Progenitor cell of endocrine pancreas (in vitro differentiated cells): ENCODE measurements at places on chromosomes 5 and 9.

GRCh38 chr9:89622933-89623861 is 18.4 kb downstream of the GADD45G start:
- DNase-seq: no peak

DNA sequence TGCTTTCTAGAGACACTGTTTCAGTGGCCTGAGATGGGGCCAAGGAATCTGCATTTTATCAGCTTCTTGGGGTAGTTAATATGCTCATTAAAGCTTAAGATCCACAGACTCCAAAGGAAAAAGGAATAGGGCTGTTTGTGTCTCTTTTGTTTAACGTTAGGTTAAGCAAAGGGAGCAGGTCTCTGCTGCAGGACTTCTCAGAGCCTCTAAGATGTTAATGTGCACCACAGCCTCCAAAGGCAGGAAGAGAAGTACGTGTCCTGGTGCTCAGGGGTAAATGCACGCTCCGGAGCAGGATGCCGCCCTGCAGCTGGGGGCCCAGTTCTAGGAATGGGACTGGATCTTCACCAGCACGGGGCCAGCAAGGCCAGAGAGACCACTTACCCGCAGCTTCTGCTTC is 19.6 kb downstream of the SPARC start:
- no peak for DNase-seq

DNA sequence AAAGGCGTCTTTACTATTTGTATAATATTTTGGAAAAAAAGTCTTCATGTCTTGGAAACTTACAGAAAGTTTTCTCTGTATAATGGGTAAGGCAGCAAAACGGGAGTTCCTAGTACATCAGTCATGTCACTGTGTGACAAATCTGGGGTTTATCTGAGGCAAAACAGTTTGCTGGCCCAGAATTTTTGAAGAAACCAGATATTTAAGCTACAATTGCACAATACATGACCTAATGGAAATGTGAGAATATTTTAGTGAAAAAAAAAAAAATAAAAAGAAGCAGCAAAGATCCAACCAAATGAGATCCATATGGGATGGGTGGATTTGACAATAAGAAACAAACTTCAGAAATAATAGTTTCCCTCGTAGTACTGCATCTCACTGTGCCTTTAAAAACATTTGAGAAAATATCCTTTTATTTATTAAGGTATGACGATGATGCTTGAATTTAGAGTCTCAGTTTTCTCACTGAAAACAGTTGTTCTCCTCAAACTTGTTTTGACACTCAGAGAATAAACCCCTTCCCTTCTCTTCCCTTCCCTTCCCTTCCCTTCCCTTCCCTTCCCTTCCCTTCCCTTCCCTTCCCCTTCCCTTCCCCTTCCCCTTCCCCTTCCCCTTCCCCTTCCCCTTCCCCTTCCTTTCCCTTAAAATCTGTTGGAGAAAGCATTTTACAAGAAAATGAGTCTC is 180.5 kb upstream of the TUT7 start:
- no peak for DNase-seq

DNA sequence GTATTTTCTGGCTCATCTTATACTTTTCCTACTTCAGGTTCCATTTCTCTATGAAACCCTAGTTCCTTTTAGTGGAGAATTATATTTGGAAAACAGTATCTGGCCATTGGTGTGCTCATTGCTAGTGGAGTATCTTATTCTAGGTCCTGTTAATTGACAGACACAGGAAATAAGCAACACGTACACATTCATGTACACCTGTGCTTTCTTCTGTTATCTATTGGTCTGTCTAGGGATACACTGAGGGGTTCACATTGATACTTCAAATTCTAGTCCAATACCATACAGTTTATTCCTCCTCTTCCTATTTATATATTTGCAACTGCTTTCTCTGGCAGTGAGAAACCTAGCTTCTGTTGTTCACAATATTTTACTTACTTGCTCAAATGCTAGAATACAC is 110.2 kb downstream of the FER start:
- DNase-seq: no peak

GRCh38 chr5:159498630-159499029 is 168.3 kb upstream of the IL12B start:
- DNase-seq: no peak

GRCh38 chr5:15948190-15948589 is 231.4 kb downstream of the MARCHF11 start:
- DNase-seq: no peak

GRCh38 chr5:159911349-159911748 is 4.9 kb upstream of the ADRA1B start:
- DNase-seq: no peak

DNA sequence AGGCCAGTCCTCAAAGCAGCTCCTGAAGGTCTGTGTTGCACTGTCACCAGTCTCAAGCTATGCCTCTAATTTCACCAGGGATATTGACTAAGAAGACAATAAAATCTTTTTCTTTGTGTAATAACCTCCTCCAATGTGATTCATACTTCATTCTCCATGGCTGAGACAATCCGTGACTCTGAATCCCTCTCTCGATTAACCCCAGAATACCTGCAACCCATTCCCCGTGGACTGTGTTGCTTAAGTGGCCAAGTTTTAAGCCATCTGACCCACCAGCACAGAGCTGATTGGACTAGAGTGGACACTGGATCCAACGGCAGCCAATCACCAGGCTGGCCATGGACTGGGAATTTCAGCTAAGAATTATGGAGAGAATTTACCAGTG is 5.4 kb upstream of the CCIN start:
- DNase-seq: no peak

GRCh38 chr5:112283034-112283582 is 136.0 kb downstream of the EPB41L4A start:
- no peak for DNase-seq

DNA sequence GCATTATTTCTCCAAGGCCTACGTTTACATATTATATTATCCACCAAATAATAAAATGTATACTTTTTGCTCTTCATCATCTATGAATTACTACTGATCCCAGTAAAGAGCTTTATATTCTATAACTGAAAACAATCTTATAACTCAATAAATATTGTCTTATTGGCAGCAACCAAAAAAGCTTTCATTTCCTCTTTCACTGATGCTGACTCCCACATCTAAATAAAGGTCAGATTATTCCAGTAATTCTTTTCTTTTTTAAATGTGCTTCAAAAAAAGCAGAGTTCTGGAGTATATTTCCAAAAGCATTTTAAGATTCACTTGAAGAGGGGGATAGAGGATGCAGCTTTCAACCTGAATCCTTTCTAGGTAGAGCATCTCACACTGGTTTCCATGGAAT is 75.3 kb upstream of the NR4A3 start:
- DNase-seq: no peak

- DNase-seq: no peak
These were observed 522.3 kb downstream of the MAT2B start for GRCh38 chr5:164027738-164028137.

GRCh38 chr9:89293014-89293413 is 18.0 kb upstream of the CKS2 start:
- DNase-seq: no peak

DNA sequence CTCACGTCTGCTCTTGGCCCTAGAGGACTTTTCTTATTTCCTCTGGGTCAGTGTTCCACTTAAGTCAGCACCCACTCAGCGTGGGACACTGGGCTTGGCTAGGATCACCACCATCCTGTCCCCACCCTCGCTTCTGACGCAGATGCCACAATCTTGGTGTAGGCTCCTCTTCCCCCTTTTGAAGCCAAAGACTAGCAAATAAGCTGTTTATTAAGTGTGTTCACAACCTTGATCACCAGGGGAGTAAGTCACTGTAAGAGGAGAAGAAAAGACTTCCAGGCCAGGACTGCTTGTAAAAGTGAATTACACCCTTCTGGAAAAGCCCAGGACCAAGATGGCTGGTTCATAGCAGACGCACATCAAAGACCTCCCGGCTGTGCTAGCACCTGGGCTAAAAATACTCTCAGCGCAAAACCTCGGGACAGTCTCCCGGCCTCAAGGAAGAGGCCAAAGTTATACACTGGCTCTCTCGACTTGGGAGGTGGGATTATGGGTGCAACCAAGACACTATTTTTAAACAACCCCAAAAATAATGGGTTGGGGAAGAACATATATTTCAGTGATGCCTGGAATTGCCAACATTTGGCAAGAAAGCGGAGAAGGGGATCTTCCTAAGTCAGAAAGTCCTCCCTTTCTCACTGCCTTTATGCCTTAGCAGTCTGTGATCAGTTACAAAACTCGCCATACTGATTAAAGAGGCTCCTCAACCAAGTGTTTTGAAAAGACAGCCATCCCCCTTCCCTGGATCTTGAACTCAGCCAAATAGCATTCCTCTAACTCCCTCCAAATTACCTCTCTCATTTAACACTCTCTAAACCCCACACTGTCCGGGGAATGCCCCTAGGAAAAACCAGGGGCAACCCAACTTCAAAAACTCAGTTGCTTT is 69.4 kb downstream of the RAPGEF1 start:
- no peak for DNase-seq

GRCh38 chr9:15211160-15211814 is 95.7 kb downstream of the TTC39B start:
- DNase-seq: peak; percentile 58

DNA sequence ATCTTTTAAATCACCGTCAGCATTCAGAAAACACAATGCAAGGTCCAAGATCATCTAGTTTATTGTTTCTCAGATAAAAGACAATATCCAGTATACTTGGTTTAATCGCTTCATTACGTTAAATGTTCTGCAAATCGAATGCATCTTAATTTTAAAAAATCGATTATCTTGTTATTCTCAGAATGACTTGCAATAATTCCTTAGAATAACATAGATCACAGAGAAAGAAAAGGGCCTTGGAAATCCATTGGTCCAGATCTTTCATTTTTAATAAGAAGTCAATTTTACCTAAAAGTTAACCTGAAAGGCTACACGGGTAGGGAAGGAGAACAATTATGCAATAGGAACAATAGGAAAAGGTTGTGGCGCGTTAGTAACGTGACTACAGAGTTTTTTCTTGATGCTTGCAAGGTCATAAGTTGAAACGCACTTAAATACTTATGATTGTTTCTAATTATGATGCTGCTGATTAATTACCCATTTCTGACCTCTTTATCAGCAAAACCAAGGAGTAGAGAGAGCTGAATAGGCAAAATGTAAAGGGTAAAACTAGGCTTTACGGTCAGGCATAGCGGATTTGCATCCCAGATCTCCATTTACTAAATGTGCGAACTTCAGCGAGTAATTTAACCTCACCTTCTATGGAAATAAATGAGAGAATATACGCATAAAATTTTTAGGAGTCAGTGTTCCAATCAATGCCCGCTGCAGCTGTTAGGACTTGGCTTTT is 769 bp upstream of the LYRM7 start:
- no peak for DNase-seq

DNA sequence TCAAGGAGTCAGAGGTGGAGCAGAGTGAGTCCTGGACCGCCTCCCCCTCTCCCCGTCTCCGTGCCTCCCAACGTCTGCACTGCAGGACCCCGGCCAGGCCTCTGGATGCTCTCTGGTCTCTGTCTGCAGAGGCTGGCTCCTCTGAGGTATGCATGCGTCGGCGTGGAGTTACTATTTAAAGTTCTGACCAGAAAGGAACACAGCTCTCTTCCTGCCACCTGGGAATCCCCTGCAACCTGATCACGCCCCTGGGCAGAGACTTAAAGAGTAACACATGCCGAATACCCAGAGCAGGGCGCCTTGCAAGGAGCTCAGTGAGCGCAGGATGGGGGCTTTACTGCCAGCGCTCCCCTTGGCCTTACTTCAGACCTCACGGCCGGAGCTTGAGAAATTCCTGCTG is 16.0 kb downstream of the ANXA6 start:
- DNase-seq: no peak

DNA sequence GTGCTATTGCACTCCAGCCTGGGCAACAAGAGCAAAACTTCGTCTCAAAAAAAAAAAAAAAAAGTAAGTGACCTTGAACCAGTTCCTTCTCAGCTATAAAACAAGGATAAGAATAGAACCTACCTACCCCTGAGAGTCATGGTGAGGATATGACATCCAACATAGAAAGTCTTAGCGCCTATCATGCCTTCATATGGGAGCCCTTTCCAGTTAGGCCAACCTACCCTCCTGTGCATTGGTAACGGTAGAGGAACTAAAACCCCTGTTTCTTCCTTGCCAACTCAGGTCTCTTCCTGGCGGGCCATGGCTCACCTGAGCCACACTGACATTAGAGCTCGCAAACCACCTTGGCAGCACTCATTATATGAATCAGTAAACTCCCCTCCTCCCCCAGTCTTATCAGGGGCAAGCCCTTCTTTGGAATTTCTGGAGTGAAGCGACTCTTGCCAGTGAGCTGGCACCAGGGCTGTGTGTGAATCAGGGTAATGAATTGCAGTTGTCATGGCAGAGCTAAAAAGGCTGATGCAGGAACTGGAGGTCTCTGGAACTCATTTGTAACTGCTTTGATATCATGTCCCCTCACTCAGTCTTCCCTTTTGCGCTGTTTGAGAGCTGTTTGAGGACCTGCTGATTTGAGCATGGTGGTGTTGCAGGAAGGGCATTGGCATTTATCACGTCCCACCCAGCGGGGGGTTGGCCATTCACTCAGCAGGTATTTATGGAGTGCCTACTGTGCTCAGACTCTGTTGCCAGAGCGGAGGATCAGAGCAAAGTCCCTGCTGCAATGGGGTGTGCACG is 10.3 kb downstream of the WWC1 start:
- DNase-seq: no peak

DNA sequence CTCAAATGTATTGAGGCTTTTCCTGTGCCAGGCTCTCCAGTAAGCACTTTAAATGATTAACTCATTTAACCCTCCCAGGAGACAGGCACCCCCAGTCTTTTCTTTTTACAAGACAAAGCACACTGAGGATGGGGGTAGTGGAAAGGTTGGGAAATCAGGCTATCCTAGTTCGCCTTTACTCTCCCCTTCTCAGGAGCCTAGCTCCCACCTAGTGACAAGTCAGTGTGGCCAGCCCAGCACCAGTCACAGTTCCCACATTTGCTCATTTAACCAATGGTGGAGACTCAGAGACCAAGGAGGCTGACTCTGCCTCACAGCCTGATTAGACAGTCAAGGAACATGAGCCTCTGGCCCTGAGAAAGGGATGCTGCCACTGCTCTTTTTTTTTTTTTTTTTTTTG is 3.5 kb downstream of the ALDH7A1 start:
- DNase-seq: no peak

GRCh38 chr9:129637102-129637501 is 4.8 kb downstream of the ASB6 start:
- no peak for DNase-seq

- DNase-seq: no peak
These were observed 383.0 kb downstream of the DIRAS2 start for GRCh38 chr9:90259311-90260246.

DNA sequence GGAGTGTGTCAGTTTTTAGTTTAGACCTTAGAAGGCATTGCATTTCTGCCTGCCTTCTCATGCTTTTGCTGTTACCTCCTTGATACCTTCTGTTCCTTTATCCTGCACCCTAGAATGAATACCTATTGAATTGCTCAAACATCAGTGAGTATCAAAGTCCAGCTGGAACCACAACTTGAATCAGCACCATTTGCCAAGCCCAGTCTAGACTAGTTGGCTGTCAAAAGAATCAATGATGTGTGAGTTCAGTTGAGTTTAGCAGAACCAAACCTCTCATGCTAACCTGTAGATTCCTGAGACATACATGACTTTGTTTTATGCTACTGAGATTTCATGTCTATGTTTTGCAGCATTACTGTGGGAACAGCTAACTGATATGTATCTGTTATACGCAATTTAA is 116.6 kb downstream of the FAM170A start:
- no peak for DNase-seq

GRCh38 chr5:12023614-12024241 is 119.5 kb upstream of the CTNND2 start:
- no peak for DNase-seq
